ENCODE measurements at places on chromosomes 16 and 17.
A peak's percentile ranks its signal among the peaks of the same experiment; 100 is the strongest.

DNA sequence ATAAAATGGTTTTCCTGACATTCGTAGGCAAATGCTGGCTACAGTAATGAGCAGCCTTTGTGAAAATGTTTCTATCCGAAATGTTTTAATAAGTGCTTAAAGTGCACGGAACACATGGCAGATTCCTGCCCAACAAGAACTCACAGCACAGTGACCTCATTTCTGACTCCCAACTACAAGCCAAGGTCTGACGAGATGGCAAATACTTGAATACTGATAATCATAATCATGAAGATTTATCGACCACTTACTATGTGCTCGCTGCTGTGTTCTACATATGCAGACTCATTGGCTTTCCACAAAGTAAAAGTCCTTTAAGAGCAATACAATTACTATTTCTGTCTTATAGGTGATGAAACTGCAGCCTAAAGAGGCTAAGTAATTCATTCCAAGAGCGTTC, 238.1 kb upstream of the CDH5 start:
- no peak for DNase-seq

DNA sequence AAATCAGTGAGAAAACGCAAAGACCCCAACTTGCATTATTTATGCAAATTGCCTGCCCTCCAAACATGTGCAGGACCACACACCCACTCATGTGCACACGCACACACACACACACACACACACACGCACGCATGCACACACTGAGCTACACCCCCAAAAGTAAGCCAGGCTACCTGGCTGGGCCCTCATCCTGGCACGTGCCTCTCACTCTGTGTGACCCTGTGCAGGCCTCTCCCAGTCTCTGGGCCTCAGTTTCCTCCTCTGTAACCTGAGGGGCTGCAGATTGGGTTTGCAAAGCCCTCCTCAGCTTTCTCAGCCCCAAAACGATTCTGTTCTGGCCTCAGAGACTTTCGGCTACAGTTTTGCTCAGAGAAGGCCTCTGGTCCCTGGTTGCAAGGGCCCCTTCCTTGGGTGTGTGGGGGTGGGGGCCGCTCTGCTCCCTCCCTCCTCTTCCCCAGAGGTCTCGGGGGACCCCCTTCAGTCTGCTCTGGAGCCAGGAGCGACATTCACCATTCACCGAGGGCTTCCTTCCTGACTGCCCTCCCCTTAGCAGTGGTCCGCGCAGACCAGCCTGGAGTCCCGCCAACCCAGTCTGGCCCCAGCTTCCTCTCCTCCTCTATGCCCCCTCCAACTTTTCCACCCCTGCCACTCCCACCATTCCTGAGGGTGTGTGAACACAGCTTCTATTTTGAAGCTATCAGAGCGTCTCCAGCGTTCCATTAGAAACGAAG, 5.4 kb upstream of the PIK3R6 start:
- DNase-seq: no peak

DNA sequence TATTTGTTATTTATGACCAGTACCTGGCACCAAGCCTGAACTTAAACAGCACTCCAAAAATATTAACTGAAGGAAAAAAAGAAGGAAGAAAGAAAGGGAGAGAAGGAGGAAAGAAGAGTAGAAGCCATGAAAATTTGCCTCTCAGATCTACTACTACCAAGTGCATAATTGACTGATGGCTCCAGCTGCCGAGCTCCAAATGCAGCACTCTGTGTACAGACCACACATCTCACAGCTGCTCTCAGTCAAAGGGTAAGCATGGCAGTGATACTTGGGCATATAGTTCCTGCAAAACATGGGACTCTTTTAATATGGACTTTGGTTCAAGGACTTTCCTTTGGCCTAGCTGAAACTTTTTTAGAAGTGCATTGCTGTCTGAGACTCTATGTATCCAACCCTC, 44.0 kb upstream of the NOG start:
- no peak for DNase-seq

GRCh38 chr17:67983383-67983688, 12.9 kb downstream of the C17orf58 start:
- no peak for DNase-seq

- DNase-seq: no peak
Measured at GRCh38 chr17:39687101-39687545, 734 bp downstream of the PGAP3 start.

DNA sequence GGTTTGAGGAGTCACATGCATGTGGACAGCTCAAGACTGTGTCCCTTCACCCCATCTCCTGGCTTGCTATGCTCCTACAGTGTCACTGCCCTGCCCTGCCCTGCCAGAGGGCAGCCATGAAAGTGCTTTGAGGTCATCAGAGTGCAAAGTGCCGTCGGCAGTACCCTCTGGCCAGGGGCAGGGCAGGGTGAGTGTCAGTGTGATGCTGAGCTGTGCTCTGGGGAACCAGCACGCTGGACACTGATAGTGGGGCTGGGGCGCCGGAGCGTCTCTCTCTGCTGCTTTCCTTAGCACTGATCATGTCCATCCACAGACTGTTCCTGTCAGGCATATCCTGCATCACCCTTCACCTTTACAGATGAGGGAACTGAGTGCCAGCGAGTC, 1.6 kb upstream of the SPATA32 start:
- no peak for DNase-seq

GRCh38 chr16:9199311-9199710, 107.9 kb downstream of the HAPSTR1 start:
- no peak for DNase-seq

DNA sequence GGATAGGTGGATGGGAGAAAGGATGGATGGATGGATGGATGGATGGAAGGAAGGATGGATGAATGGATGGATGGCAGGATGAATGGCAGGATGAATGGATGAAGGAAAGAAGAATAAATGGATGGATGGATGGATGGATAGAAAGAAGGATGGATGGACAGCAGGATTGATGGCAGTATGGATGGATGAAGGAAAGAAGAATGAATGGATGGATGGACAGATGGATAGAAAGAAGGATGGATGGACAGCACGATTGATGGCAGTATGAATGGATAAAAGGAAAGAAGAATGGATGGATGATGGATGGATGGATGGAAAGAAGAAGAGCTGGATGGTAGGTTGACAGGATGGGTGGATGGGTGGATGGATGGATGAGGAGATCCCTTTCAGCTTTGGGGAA, 9.2 kb upstream of the MYH10 start:
- DNase-seq: no peak

DNA sequence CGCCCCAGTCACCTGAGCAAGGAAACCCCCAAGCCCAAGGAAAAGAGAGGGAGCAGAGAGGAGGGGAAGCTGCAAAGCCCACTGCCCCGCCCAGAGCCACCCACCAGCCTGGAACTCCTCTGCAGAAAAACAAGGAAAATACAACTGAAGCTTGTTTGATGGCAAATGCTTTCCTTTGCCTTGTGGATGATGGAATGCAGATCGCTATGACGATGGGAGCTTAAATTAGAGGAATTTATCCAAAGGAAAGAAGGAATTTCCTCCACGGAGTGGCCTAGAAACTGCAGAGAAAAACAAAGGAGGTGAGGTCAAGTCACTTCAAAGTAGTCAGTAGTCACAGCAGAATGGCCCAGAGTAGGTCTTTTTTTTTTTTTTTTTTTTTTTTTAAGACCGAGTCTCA, 31.5 kb upstream of the ASGR2 start:
- no peak for DNase-seq

DNA sequence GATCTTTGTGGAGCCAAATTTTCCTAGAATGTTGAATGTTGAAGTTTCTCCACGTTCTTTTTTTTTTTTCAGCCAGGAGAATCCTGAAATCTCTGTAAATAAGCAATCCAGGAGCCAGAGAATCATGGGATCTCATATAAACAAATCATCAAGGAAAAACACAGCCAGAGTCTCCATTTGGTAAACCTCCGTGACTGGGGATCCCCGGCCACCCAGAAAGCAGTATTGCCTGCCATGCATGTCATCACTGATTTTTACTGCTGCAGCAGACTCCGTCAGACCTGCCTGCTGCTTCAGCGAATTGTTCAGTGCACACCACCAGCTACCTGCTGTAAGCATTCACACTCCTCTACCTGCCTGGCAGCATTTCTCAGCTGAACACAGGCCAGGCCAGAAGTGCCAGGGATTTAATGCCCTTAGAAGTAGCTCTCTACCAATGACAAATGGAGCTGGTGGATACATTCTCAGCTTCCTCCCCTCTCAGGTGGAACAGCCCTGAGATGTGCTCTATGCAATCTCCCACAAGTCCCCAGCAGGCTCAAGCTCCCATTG, 158.6 kb downstream of the CYLD start:
- DNase-seq: no peak

- DNase-seq: no peak
Measured at GRCh38 chr17:64497565-64498035, 746 bp upstream of the POLG2 start.

- DNase-seq: no peak
Measured at GRCh38 chr16:72206299-72206698, 34.3 kb upstream of the PMFBP1 start.

DNA sequence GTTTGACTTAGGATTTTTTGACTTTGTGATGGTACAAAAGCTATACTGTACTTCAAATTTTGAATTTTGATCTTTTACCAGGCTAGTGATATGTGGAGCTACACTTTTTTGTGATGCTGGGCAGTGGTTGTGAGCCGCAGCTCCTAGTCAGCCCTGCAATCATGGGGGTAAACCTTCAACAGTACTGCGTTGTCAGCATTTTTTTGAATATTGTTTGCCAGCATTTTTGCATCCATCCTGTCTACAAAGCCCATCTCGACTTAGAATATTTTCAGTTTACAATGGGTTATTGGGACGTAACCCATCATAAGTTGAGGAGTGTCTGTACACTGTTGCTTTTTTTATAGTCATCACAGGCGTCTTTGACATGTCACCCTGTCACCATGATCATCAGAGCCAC, 142.0 kb downstream of the SPECC1 start:
- DNase-seq: no peak

- DNase-seq: no peak
Measured at GRCh38 chr17:38535886-38536285, 69.9 kb downstream of the SRCIN1 start.

DNA sequence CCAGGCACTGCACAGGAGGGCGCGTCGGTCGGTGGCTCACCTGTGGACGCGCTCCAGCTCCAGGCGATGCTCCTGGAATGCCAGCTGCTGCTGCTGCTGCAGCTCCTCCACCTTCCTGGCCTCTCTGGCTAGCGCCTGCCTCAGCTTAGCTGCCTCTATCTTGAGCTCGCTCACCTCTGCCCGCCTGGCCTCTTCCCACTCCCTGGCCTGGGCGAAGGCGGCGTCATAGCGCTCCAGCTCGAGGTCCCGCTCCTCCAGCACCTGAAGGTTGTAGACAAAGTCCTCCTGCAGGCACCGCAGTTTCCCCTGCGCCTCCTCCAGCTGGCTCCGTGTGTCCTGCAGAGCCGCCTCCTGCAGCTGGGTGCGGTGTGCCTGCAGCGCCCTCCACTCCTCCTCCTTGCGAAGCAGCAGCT, 11.1 kb downstream of the CCDC57 start:
- no peak for DNase-seq

GRCh38 chr17:52451294-52451861, 292.9 kb upstream of the CA10 start:
- no peak for DNase-seq

DNA sequence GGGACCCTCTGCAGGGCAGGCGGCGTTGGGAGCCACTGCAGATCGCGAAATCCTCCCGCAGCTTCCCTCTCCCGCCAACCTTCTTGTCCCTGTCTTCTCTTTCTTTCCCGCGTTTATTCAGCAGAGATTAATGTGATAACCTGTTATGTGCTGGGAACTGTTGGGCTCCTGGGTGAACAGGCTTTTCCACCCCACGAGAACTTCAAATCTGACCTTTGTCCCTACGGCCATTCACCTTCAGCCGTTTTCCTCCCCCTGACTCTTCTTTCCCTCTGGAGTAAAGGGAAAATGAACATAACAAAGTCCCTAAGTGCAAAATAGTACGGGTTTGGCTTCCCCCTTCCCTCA, 15.2 kb upstream of the KPNA2 start:
- no peak for DNase-seq

DNA sequence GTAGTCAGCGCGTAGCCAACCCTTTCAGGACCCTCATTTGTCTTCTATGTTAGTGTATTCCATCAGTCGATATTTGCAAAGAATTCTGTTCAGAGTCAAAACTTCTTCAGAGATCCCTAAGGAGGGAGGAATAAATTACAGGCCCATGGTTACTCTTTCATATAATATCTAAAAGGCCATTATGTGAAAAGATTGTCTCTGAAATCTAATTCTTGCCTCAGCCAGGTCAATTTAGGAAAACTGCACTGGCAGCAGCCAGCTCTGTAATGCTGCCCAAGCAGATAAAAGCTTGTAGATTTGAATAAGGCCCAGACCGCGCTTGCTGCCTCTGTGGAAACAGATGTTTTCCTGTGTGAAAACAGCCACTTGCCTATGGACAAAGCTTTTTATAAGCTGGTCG, 379.8 kb downstream of the CNTNAP4 start:
- DNase-seq: no peak

DNA sequence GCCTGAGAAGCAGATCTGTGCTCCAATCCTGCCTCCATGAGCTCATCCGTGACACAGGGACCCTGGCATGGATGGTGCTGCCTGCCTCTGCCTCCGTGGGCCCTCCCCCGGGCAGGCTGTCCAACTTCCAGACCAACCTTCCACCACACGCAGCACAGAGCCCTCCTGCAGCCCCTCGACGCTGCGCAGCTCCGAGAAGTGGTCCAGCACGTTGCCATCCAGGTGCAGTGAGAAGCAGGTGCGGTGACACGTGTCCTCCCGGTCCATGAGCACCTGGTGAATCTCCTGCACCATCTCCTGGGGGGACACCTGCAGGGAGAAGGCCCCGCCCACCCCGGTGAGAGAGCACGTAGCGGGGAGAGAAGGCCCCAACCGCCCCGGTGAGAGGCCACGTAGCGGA, 8.4 kb downstream of the CLUH start:
- no peak for DNase-seq

- no peak for DNase-seq
Measured at GRCh38 chr17:76510831-76511244, 9.6 kb upstream of the RHBDF2 start.

DNA sequence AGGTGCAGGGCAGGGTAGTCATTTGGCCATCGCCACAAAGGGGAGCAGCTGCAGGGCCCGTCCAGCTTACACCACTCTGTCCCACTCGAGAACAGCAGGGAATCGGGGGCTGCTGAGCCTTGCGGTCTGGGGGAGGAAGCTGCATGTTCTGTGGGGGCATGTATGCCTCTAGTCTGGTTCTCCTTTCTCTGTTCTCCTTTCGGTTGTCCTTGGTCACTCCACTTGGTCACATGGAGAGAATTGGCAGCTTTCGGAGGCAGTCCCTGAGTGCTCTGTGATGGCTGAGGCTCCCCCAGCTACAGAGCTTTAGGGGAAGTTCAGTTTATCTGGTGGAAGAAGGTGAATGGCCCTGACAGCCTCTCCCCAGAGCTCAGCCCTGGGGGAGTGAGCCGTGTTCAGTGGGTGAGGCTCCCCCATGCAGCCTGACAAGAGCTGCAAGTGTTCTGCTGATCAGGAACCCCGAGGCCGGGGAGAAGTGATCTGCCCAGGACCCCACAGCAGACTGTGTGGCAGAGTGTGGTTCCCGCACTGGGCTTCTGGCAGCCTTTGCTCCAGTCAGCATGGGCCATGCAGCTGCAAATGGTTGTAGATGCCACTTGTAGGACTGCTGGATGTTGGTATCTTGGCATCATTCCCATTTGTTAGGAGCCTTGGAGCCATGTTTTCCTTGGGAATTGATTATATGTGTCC, 22.3 kb upstream of the SMPD3 start:
- peak; percentile 3 for DNase-seq
